ENCODE measurements at places on chromosomes 1 and 21.

- no peak for DNase-seq
These were observed 22.4 kb upstream of the RCOR3 start for GRCh38 chr1:211236633-211237320.

DNA sequence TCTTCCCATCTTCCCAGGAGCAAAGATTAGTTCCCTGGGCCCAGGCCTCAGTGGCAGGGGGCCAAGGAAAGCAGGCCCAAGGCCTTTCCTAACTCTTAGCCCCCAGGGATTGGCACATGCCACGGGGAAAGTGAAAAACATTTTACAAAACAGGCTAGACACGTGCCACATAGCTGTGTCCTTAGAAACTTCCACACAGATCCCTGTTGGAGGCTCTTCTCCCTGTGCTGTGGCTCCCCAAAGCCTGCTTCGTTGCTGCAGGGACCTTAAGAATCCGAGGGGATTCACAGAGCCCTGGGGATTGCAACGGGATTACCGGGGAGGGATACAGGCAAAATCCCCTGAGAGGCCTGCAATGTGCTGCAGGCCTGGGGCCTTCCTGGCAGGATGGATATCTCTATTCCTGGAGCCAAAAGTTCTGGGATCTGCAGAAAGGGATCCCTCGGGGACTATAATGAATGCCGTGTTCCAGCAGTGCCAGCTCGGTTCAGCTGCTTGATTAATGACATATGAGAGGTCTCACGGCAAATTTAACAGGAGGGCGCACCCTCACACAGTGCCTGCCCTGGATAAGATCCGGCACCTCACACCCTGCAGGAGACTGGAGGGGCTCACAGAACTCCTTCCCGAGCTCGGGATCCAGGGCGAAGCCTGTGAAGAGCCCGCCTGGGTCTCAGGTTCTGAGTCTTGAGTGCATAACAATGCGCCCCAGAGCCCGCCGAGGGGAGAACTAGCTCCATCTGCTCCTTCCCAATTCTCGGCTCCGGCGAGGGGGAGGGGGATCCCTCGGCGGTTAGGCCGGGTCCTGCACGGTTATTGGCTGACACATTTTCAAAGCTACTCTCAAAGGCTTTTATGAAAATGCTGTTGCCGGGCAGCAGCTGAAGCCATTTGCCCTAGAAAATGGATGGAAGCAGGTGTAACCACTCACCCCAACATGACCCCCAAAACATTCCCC lies 15.3 kb upstream of the RGS8 start:
- peak; percentile 62 for DNase-seq

DNA sequence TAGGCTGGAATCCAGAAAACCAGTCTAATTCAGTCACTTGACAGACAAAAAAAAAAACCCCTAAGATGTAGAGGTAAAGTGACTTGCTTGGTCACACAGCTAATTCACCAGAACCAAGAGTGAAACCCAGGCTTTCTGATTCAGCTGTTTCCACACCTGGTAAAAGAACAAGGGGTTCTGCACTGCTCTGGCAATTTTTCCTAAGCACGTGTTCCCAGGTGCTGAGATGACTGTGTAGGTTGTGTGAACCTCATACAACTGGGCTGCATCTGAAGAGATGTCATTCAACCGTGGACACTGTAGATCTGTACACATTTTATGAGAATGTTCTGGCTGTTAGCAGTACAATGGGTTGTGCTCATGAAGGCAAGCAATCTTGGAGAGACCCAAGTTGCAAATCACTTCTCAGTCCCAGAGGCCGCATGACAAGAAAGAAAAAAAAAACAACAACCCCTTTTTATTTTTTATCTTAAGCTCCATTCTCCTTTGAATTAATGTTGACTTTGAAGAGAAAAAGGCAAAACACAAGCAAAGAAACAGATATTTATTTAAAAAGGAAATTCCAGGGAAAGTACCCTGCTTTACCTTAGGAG lies 95.4 kb downstream of the INTS7 start:
- DNase-seq, result no peak

GRCh38 chr1:47646676-47647075 lies 208.8 kb downstream of the FOXD2 start:
- no peak for DNase-seq

DNA sequence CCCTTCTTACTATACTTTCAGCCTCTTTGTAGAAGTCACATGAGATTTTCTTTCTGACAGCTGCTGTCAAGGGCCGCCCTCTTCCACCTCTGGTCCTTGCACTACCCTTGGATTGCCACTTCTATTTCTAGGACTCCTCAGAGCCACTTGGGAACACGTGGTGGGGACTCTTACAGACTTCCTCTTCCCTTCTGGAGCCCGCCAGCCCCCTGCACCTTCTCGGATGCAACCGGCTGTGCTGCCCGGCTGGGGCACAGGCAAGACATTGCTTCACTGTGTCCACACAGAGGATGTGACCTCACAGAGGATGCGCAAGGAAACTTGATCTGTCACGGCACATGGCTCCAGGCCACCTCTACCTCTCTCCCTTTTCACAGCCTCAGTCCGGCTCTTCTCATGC lies 2.4 kb upstream of the IKBKE start:
- no peak for DNase-seq

DNA sequence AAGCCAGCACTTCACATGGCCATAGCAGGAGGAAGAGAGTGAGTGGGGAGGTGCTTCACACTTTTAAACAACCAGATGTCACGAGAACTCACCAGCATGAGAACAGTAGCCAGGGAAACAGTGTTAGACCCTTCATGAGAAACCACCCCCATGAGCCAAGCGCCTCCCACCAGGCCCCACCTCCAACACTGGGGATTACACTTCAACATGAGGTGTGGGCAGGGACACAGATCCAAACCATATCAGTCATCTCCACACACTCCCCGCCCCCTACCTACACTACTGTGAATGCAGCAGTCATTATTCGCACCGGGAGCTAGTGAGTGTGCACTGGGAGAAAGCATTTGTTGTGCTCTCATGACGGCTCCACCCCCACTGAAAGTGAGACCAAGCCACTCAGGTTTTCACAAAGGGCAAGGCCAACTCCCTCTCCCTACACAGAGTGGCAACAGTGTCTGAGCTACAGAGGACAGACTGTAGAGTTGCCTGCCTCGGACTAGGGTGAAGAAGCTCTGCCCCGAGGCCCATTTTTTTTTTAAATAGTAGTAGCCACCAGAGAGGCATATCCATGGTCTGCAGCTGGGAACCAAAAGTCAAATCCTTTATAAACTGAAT lies 125.6 kb downstream of the BARHL2 start:
- no peak for DNase-seq

Data from G401 (cell line).